ENCODE measurements at places on chromosomes 1 and 21.

- DNase-seq: no peak
Observed at GRCh38 chr1:197062692-197063091, 4.4 kb downstream of the F13B start.

DNA sequence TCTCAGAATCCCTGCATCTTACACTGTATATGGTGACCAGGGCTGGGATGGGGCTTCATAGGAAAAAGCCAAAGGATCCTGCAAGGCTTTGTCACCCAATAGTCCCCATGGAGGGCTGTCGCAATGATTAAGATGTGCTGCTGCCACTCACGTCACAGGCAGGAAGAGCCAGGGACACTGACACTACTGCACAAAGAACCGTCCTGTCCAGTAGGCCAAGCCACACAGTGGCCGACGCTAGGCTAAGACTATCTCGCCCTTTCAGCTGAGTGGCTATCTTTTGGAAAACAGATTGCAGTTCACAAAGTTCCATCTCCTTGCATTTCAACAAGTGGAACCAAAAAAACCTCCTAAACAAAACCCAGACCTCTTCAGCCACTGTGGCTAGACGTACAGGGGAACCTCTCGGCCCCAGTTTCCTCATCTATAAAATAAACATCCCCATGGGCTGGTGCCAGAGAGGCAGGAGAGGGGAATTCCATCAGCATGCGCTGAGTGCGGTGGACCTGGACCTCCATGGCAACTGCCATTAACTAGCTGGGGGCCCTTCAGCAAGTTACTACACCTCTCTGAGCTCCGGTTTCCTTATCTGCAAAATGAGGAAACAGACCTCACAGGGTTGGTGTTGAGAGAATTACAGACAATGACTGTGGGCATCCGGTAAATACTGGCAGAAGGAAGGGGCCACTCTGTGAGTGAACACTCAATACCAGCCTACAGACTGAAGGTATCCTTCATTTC is 8.7 kb downstream of the CAPZB start:
- no peak for DNase-seq

DNA sequence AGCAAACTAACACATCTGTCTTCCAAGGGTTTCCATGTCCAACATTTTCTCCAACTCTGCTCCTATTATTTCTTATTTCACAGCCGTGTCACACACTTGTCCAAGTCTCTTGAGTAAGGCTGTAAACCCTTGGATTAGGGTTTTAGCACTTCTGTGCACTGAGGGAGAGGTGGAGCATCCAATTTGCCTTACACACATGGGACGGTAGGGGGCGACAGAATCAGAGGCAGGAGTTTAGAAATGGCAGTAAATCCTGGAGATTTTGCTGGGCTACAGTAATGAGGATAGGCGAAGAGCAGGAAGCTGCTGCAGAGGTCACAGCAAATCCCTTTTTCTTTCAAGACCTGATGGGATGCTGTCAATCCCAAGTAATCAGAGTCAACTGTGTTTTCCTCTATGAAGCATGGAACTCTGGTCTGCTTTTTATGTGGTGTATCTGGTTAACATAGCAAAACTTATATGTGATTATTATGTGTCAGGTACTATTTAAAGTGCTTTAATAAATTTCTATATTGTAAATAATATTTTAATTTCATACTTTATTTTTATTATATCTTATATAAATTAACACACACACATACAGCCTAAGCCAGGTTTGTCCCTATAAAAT is 15.4 kb upstream of the LCE5A start:
- DNase-seq: peak; percentile 17

GRCh38 chr1:176896216-176896615 is 268.3 kb downstream of the ASTN1 start:
- DNase-seq: no peak

GRCh38 chr21:44088401-44088780 is 18.8 kb upstream of the PWP2 start:
- DNase-seq: no peak

DNA sequence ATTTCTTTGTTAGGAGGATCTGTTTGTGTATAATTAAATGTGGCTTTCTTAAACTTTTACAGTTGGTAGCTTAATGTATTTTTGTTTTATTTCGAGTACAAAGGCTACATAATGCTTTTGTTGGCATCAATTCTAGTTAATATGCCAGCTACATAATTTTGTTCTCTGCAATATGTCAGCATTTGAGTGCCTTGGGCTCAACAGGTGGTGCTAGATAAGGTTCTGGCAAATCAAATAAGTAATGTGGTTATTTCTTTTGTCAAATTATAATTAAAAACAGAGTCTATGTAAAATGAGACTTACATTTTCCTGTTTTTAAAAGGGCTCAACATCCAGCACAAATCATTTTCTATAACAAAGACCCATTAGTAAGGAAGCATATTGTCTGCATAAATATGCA is 410.6 kb upstream of the NR5A2 start:
- DNase-seq: no peak

DNA sequence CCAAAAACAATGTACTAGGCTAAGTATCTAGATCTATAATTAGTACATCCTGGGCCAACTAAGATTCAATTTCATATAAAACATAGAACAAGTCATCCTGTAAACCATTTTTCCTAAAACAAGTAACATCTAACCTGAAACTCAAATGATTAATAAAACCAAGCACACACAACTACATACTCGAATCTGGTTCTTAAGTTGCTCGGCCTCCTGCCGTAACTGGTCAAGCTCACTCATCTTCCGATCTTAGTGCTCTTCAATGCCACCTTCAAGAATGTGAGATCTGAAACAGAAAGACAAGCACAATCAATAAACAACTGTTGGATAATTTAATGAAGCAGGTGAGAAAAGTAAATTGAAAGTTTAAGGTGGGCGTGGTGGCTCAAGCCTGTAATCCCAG is 46.9 kb upstream of the NADK start:
- DNase-seq: no peak

DNA sequence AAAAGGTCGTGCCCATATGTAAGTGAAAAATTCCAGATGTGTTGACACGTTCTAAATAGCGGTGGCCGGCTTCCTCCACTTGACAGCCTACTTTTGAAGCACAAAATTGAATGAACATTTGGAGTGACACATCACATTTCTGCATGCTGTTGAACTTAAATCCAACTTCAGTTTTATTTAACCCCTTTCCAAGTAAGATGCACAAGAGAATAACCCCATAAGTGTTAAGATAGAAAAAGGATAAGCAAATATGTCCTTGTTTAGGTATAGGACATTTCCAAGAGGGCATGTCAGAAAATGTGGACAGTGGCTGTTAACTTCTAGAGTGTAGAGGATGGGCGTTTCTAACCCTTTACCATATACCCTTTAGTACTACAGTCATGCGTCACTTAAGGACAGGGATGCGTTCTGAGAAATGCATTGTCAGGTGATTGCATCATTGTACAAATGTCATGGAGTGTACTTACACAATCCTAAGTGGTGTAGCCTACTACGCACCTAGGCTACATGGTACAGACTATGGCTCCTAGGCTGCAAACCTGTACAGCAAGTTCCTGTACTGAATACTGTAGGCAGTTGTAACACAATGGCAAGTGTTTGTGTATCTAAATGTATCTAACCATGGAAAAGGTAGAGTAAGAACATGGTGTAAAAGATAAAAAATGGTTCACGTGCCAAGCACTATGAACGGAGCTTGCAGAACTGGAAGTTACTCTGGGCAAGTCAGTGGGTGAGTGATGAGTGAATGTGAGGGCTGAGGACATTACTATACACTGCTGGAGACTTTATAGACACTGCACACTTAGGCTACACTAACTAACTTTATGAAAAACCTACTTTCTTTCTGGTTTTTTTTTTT is 9.3 kb upstream of the FAM89A start:
- DNase-seq: no peak

- no peak for DNase-seq
Observed at GRCh38 chr1:221912230-221912629, 170.3 kb upstream of the DUSP10 start.

DNA sequence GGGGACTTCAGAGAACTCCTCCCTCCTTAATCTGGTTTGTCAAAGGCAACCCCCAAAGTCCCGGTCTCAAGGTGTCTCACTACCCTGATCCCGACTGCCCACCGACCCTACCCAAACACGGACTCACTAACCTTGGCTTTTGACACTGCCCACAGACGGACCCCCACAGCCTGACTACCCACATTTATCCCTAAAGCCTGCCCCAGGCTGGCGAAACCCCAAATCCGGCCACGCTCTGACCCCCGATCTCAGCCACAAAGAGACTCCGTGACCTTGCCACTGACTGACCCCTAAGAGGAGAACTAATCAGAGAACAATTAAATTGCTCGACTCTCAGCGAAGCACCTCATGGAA is 5.2 kb downstream of the ID3 start:
- no peak for DNase-seq
